ENCODE measurements at places on chromosomes 11 and 22.

- no peak for DNase-seq
Measured at GRCh38 chr11:73191151-73191550, 26.9 kb upstream of the P2RY2 start.

GRCh38 chr11:44246726-44247125, 63.2 kb downstream of the ALX4 start:
- DNase-seq = no peak

DNA sequence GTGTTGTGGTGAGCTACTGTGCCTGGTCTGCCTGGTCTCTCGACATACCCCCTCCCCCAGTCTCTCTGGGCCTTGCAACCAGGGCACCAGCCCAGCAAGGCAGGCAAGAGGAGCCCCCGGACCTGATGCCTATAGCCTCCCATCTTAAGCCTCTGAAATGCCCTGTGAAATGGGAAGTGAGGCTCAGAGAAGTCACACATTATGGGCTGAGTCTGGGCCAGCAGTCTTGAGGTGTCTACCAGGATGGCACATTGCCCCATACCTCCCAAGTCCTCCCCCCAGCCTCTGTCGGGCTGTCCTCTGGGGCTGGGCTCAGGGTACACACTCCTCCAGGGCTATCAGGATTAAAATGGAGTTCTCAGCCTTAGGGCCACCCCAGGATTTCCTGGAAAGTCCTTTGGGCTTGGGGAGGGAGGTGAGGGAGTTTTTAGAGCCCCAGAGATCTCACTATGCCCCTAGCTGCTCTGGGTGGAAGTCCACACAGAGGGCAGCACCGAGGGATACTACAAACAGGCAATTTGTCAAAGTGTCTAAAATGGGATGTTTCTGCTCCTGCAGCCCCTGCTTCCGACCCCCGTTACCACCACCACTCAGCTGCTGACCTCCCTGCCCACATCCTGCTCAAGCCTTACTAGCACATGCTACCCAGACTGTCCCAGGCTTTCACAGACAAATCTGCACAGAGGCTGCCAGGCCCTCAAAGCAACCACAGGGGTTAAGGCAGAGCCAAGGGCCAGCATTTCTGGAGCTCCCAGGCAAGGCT, 3.1 kb upstream of the SH3BP1 start:
- no peak for DNase-seq

DNA sequence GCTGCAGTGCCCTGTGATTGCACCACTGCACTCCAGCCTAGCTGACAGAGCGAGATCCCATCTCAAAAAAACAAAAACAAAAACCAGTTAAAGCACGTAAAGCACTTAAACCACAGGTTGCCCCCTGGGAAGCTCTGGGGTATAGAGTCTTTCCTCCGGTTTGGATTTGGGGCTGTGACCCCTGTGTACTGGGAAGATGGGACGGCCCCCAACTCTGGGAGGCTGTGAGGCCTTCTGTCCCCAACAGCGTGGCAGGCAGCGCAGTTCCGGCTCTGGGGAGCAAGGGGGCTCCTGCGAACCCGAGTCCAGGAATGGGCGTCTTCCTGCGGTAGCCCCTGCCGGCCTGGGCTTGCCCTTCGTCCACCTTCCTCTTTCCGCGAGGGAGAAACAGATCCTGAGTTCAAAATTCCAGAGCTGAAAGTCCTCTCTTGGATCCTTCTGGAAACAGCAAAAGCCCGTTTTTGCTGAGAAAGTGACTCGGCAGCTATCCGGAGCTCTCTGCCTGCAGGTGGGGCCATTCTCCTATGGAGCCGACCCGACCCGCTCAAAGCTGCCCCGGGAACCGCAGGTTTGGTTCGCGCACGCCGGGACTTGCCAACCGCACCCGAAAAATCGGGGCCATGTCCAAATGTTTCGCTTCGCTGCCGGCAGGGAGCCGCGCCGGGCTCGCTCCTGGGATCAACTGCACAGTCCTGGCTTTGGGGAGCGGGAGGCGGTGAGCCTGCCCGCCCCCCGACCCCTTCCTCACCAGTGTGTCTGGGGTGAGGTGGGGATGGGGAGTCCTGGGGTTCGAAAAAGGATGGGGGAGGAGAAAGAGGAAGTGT, 36.3 kb upstream of the POLA2 start:
- DNase-seq = peak; percentile 49

- no peak for DNase-seq
Measured at GRCh38 chr11:36177836-36178235, 111.4 kb downstream of the COMMD9 start.

GRCh38 chr11:7892840-7893254, 38.2 kb downstream of the OR10A6 start:
- no peak for DNase-seq

DNA sequence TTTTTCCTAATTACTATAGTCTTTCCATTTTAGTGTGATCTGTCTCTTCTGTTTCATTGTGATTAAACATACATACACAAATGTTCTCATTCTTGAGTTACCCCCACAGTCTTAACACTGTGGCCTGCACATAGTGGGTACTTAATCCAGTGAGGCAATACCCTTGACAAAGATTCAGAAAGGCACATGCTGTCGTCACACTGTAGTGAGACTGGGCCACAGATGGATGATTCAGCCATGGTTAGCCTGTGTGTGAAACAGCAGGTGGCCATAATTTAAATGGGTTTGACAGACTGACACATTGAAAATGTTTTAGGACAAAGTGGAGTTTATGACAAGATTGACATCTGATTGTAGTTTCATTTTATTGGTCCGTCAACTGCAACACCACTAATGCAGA, 313.1 kb downstream of the C11orf87 start:
- DNase-seq = no peak

DNA sequence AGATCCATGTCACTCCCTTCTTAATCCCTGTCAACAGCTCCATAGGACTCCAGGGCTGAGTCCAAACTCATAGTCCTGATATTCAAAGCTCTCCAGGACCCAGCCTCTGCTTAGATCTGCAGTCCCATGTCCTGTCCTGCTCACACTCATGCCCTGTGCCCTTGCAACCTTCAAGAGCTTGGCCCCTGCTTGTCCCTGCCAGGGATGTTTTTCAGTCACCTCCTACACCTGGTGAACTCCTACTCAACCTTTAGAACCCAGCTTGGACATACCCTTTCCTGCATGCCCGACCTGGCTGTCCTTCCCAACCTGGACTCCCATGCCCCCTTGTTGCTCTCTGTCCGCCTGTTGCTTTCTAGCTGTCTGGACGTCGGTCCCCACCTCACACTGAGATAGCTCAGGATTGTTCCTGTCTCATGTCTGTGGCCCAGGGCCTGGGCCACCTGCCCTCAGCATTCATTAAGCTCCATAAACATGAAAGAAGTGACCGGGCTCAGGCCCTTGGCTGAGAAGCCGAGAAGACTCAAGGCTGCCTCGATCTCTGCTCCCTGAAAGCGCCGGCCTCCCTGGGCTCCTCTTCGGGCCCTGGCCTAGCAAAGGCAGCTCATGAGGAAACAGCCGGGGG, 48.8 kb upstream of the RTL6 start:
- no peak for DNase-seq

GRCh38 chr11:64156235-64157011, 9.5 kb downstream of the MACROD1 start:
- DNase-seq = no peak

GRCh38 chr11:22657101-22657694, 9.2 kb upstream of the GAS2 start:
- DNase-seq = no peak

DNA sequence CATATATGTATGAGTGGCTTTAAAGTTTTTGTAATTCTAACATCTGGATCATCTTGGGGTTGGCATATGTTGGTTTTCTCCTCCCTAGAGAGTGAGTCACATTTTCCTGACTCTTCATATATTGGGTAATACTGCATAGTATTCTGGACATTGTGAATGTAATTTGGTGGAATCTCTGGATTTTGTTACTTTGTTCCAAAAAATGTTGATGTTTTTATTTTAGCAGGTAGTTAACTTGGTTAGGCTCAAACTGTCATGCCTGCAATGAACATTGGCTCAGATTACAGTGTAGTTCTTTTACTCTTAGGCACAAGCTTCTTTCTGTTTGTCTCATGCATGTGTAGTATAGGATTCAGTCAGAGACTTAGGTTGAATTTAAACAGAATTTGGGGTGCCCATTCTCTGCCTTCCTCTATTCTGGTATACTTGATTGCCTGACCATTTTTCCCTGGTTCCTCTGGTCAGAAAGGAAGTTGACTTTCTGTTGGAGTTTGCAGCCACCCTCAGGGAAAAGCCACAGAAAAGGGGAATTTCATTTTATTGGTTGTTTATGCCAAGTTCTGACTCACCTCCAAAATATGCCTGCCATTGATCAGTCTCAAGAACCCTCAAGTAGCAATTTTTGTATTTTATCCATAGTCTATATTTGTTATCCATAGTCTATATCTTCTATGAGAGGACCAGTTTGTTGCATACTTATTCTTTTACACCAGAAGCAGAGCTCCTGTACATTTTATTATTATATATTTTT, 151.7 kb downstream of the UVRAG start:
- no peak for DNase-seq

DNA sequence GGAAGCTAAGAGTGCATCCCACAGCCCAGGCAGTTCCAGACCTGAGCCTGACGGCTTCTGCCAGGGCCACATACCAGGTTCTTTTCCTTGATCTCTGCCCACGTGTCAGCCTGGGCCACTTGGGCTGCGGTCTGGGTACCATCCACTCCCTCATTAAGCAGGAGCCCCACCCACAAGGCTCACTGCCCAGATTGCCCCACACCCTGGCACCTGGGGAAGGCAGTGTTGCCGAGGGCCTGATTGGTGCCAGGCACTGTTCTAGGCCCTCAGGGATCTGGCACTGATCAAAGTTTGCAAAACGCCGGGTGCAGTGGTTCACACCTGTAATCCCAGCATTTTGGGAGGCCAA, 15.4 kb downstream of the GGA1 start:
- DNase-seq = no peak

GRCh38 chr11:3221408-3222002, 2.9 kb upstream of the MRGPRG start:
- no peak for DNase-seq

- no peak for DNase-seq
Measured at GRCh38 chr11:92880381-92880780, 89.1 kb upstream of the MTNR1B start.

DNA sequence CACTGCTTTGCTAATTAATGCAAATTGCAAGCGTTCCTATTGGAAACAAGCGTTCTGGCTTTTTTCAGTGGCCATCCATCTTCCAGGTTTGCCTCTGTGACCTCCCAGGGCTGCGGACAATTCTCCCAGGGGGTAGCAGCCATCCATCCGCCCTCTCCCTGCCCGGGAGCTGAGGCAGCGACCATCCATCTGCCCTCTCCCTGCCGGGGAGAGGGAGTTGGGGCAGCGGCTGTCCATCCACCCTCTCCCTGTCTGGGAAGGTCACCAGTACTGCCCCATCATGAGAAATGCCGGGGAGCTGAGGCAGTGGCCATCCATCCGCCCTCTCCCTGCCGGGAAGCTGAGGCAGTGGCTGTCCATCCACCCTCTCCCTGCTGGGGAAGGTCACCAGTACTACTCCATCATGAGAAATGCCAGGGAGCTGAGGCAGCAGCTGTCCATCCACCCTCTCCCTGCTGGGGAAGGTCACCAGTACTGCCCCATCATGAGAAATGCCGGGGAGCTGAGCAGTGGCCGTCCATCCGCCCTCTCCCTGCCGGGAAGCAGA, 394.7 kb downstream of the BRD1 start:
- no peak for DNase-seq

DNA sequence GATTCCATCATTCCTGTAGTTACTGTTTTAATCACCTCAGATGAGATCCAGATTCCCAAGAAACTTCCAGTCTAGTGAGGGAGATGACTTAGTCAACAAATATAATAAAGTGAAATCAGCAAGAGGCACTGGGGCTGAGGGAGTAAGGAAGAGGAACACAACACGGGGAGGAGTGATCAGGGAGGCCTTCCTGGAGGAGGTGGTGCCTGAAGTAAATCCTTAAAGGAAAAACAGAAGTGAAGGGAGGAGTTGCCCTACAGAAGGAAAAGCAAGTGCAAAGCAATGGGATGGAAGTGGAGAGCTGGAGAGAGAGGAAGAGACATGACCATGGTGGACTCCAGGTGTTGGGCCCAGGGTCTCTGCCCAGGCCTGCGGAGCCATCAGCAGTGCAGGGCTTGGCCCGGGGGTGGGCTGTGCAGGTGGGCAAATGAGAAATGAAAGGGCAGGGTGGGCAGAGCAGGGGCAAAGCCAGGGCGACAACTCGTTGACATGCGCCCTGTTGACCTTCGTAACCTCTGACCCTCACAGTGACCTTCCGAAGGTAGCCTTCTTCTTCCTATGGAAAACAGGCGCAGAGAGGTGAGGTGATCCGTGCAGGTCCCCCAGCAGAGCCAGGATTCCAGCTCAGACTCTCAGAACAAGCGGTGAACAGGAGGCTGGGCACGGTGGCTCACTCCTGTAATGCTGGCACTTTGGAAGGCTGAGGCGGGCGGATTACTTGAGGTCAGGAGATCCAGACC, 12.1 kb upstream of the PPARA start:
- no peak for DNase-seq

DNA sequence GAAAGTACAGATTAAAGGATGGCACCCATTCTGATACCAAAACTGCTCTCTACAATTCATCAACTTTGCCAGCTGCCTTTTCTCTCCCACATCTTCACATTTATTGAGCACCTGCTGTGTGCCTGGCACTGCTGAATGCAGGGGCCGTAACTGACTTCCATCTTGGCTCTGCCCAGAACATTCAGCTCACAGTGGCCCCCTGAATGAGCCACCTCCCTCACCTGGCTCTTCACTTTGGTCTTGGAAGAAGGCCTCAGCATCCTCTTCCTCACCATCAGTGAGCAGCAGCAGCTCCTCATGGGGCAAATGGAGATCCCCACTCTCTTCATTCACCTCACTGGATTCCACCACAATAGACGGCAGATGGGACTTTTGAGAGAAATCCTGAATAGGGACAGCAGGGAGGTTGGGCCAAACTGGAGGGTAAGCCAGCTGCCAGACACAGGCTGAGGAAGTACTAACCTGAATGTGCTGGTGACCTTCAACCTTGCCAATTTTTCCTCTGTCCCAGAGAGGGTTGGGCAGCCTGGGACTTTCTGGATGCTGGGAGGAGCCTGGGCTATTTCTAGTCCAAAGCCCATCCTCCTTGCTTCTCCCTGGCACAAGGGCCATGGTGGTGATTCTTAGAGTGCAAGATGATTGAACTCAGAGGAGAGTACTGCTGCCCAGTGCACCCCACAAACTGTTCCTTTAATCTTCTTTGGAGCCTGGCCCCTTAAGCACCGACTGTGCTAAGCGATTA, 1.9 kb upstream of the UQCC3 start:
- DNase-seq = no peak

DNA sequence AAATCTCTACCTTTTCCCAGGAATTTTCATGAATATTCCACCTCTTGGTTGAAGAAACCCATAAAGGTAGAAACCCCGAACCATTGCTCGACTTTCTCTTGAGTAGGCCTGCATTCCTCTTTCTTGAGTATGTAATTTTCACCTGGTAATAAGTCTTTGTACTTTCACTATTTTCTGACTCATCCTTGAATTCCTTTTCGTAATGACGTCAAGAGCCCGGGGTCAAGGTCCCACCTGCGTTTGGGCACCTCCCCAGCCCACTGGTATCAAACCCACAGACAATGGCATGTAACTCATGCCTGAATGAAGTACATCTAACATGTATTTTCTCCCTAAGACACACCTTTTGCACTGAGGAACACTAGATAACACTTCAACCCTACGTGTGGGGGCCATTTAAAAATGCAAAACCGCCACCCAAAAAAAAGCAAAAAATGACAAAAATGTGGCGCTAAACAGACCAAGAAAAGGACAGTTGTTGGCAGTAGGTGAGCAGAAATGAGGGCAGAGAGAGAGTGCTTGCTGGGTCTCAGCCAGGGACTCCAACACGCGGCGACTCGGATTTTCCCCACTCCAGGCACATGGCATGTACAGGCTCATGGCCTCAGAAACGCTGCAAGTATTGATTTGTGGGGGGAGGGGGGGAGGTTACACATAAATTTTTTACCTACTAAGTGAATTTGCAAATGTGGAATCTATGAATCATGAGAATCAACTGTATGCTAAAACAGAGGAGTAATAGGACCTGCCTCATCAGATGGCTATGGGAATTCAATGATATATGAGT, 4.1 kb upstream of the C11orf24 start:
- peak; percentile 16 for DNase-seq
